Airway epithelial cell (primary cell): ENCODE measurements at places on chromosomes 7 and 10. TPM values are rescaled to one million over a fixed set of nuclear protein-coding genes. Genes with fewer than 3 reads are reported as not detected.

Gene UNC5B
- 10.8 and 11.5 TPM in 2 replicates for total RNA-seq

Gene PDE6C
- total RNA-seq: not detected in 2 replicates

Gene GPC2
- total RNA-seq: 1.9 and 2.5 TPM in 2 replicates

Gene ASAH2
- 0.63 and 5.0 TPM in 2 replicates for total RNA-seq

Gene AMZ1
- total RNA-seq: 0.14 TPM in 1 of 2 replicates, not detected in the other

Gene LIPF
- total RNA-seq: not detected in 2 replicates

Gene IL6
- total RNA-seq: 1.1 and 1.6 TPM in 2 replicates

Gene PNLIP
- not detected in 2 replicates for total RNA-seq
